Stimulated activated CD8-positive, alpha-beta memory T cell treated with anti-CD3 and anti-CD28 coated beads, Interleukin-15, amount 100 ng/mL, for 4 hours (primary cell): ENCODE measurements at places on chromosomes 2 and 18.

DNA sequence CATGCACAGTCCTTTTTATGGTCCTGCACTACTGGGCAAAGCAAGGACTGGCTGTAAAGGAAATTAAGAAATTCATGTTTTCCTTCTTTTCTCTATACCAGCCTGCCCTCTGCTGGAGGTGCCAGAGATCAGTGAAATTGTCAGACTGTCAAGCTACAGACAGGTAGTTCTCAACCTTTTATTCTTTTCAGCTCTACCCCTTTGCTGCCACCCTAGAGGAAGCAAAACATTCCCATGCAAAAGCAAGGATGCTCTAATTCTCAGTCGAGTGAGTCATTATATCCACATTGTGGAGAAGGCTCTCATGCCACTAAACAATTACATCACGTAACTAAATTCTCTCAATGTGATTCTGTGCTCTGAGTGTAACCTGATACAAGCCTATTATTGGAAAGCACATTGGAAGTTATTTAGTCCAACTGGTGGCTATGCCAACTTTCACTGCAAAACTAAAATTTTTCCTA, 25.0 kb upstream of the RAPGEF4 start:
- no peak for DNase-seq

DNA sequence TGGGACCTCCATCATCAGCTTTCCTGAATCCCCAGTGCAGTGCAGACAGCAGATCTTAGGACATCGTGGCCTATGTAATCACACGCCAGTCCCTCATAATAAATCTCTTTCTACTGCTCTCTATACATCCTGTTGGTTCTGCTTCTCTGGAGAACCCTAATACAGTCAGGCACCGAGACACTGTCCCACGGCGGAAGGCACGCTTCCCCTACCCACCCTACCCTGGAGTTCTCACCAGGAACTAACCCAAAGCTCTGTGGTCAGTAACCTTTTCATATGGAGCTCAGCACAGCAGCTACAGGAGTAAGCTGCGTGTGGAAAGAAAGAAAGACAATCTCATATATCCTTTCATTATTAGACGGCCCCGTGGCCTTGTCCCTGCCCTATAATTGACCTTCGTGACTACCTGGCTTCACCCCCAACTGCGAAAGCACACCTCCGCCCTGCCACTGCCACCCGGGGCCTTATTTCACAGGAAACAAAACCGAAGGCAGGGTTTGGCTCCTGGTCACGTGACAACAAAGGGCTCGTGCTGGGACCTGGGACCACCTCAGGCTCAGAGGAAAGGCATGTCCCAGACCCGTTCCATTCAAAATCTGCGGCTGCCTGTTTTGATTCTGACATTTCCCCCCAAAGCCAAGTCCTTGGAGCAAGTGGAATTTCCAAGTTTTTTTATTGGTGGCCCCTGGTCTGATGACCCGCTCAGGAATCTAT, 99.7 kb upstream of the ODC1 start:
- DNase-seq: no peak

DNA sequence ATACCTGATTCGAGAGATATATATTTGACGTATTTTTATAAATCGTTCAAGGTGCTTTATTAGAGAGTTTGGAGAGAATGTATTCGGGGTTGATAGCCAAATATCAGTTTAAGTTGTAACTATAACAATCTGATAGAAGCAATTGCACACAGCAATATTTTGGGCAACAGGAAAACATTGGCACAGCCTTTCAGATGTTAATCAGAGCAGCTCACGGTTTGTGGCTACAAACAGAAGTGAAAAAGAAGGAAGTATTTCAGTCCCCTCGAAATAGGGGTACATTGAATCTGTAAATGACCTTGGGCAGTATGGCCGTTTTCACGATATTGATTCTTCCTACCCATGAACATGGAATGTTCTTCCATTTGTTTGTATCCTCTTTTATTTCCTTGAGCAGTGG, 20.6 kb downstream of the SERPINB10 start:
- no peak for DNase-seq

DNA sequence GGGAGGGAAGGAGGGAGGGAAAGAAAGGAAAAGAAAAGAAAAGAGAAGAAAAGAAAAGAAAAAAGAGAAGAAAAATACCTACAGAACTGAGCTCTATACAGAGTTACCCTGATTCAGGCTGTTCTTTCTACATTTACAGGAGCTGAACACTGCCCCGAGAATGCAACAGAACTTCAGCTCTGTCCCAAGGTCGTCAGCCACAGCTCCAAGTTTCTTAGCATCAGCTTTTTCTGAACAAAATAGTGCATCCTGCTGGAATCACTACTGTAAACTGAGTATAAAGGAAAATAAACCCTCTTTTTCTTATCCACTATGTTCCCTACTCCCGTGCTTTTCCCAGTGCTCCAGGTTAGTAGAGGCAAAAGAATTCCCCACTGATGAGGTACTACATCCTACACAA, 4.7 kb upstream of the PPP4R1 start:
- DNase-seq: no peak

GRCh38 chr2:157337978-157338377, 12.4 kb upstream of the ERMN start:
- no peak for DNase-seq

- DNase-seq: no peak
Measured at GRCh38 chr2:172101821-172102390, 794 bp downstream of the DLX2 start.

DNA sequence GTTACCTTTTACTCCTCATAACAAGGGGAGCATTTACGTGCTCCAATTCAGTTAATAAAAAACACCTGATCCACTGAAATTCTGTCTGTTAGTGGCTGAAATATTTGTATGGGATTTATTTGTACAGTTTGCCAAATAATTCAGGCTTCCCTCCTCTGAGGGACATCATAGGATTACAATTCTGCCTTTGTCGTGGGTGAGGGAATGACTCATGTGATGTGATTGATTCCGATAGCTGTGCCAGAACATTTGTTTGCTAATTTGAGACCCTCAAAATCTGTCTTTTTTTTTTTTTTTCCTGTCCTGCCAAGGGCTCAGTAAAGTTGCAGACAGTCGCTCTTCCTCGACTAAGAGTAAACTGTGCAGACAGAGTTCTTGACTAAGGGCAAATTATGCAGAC, 612.6 kb upstream of the CDH2 start:
- DNase-seq: no peak

GRCh38 chr2:237798236-237799059, at the start of gene RBM44:
Gene RBM44, plus strand, starts transcription at chr2:237798779. Its CDS starts 14,831 bp downstream, at chr2:237813610.
- no peak for DNase-seq

DNA sequence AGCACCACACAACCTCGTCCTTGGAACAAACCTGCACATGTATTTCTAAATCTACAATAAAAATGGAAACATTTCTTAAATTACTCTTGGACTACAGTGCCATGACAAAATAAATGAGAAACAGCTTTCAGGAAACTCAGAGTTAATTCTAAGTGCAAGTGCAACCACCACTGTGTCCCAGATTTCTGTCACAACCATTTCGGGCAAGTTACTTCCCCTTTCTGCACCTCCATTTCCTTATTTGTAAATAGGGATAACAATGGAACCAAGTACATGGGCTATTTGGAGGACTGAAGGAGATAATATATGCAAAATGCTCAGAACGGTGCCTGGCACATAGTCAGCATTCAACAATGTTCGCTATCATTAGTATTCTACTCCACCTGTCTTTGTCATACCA, 93.2 kb downstream of the CACNB4 start:
- DNase-seq: no peak

- no peak for DNase-seq
Measured at GRCh38 chr18:45081566-45082181, 401.0 kb downstream of the SETBP1 start.

- no peak for DNase-seq
Measured at GRCh38 chr2:210442878-210443277, 33.7 kb downstream of the LANCL1 start.

GRCh38 chr2:16881122-16881521, 215.5 kb upstream of the CYRIA start:
- DNase-seq: no peak

GRCh38 chr2:237715459-237715947, 83.1 kb upstream of the RBM44 start:
- no peak for DNase-seq

DNA sequence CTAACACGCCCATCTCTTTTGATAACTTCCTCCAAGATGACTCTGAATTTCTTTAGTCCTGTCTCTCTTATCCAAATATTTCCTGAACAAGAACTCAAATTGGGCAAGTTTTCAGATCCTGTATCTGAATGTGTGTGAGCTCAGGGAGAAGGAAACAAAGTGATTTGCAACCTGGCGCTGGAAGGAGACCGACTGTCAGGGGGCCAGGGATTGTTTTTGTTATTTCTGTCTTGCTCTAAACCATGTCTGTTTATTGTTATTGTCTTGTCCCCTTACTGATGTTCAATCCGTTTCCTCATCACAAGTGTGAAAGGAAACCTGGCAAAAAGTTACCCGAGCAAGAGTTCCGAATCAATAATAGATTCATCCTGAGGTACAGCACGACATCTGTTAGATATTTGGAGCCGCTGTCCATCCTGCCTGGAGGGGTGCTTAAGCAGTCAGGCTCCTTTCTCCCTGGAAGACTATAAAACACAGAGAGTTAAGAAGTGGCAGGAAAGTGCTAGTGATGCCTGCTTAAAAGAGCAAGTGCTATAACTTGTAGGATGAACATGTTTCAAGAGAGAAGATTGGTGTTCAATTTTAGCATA, 132.5 kb upstream of the OSR1 start:
- no peak for DNase-seq

DNA sequence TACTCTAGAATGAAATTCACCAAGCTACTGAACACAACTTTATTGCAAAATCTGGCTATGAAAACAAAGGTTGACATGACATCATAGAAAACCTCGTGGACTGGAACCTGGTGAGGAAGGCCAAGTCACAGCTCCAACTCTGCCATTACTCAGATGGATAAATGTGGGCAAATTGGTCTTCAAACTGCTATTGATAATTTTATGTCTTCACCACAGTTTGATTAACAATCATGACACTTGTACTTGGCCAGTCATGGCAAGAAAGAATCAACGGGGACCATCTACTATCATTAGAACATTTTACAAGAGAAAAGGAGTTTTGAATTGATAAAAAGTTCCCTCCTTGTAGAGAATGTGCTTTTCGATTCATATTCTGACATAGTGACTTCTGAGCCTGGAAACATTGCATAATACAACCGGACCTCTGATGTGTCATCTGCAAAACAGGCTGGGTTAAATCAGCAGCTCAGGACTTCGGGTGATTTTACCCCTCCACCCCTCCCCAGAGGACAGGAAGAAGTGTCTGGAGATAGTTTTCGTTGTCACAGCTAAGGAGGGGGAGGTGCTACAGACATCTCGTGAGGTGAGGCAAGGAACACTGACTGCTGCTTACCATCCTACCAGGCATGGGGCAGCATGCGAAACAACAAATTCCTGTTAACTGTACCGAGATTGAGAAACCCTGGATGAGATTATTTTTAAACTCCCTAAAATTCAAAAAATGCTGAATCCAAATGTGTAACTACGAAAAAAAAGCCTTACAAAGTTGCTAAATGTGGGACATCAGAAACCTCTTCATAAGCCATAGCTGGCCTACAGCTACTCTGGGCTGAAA, 8.4 kb downstream of the L3MBTL4 start:
- DNase-seq: no peak

DNA sequence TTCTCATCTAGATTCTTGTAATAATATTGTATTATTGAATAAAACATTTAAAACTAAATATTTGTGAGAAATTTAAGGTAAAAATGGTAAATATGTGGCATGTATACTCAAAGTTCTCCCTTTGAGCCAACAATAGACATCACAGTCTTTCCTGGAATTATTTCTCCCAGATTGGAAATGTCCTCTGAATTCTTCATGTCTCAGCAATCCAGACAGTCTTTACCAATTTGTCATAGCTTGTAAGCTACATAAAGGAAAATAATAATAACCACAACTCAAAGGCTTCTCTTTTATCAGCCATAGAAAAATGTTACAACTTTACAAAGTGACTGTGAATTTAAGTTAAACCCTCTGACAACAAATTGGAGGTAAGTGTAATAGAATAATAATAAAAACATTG, 784.9 kb downstream of the EPHA4 start:
- no peak for DNase-seq

GRCh38 chr2:8754106-8754776, 72.4 kb downstream of the ID2 start:
- DNase-seq: no peak

- DNase-seq: no peak
Measured at GRCh38 chr2:141554810-141555209, 576.0 kb downstream of the LRP1B start.

DNA sequence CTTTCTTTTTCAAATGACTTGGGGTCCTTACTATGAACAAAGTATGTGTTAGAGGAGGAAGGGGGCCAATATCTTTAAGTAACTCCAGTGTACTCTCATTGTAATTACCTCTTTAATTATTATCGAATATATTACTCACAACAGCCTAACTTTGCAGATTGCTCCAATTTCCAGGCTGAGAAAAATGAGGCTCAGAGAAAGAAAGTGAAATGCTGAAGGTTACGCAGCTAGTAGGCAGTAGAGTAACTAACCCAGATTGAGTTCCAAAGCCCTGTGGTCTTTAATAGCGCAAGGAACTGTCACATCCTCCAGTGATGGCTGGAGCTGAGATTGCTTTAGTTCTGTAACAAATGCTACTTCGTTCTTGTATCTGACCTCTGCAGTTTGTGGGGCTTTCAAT, 2.2 kb upstream of the GYPC start:
- no peak for DNase-seq

- DNase-seq: no peak
Measured at GRCh38 chr2:100859902-100860301, 40.0 kb downstream of the NPAS2 start.

DNA sequence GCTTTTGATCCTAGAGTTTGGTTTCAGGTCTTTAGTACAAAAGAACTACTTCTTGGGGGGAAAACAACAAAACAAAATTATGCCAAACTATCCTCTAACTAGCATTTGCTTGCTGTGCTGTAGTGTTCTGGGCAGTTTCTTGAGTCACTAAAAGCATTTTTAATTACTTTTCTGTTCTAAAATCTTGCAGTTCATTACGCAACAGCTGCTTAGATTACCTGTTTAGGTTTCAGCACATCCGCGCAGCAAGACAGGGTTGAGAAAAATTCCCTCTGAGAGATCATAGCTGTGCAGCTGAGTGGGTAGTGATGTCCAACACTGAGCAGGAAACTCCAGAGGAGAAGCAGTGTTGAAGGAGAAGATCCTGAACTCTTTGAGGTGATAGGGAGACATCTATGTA, 9.0 kb downstream of the DAW1 start:
- DNase-seq: no peak

GRCh38 chr18:61926532-61926931, 33.7 kb upstream of the RNF152 start:
- no peak for DNase-seq
